ENCODE measurements at places on chromosomes 16 and 17. TPM values are rescaled to one million over a fixed set of nuclear protein-coding genes. Genes with fewer than 3 reads are reported as not detected.

- DNase-seq, result no peak
These were observed 47.9 kb downstream of the COPRS start for GRCh38 chr17:31811101-31811500.

DNA sequence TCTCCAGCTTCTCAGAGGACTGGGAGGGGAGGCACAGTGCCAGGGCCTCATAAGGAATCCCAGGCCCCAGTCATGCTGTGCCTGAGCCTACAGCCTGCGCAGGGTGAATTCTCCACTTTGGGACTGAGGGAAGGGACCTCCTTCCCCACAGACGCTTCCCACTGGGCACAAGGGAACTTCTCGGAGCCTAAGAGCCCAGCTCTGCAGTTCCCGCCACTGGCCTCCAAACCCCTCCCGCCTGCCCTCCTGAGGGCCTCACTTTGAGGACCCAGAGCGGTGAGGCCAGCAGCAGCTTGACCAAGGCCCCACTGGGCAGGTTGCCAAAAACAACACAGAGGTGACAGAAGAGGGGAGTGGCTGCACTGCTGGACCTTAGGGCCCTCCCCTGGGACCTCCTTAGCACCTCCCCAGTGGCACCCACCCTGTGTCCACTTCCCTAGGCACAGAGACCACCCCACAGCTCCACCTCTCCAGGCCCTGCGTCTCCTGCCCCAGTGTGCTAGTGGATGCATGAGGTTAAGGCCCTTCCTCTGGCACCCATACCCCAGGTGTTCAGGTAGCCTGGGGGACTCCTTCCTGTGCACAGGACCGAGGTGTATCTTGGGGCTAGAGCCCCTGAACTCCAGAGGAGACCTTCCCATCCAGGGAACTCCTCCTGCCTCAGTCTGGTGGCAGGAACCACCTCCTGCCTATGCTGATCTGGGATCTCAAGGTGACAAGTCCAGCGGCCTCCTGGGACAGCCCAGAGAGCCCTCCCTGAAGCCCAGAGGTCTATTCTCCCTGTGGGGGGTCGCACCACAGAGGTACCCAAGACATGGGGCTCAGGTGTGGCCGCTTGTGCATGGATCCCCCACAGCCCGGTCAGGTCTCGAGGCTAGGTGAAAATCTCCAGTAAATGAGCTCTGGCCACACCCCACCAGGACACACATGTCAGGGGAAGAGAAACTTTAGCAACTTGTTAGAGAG lies 3.4 kb downstream of the CASKIN2 start:
- no peak for DNase-seq

- DNase-seq, result no peak
These were observed 15.3 kb downstream of the VPS53 start for GRCh38 chr17:699345-699744.

- DNase-seq, result no peak
These were observed 30.6 kb downstream of the ABCA9 start for GRCh38 chr17:69030169-69030568.

GRCh38 chr17:57110579-57111325 lies 25.7 kb downstream of the AKAP1 start:
- DNase-seq, result no peak

DNA sequence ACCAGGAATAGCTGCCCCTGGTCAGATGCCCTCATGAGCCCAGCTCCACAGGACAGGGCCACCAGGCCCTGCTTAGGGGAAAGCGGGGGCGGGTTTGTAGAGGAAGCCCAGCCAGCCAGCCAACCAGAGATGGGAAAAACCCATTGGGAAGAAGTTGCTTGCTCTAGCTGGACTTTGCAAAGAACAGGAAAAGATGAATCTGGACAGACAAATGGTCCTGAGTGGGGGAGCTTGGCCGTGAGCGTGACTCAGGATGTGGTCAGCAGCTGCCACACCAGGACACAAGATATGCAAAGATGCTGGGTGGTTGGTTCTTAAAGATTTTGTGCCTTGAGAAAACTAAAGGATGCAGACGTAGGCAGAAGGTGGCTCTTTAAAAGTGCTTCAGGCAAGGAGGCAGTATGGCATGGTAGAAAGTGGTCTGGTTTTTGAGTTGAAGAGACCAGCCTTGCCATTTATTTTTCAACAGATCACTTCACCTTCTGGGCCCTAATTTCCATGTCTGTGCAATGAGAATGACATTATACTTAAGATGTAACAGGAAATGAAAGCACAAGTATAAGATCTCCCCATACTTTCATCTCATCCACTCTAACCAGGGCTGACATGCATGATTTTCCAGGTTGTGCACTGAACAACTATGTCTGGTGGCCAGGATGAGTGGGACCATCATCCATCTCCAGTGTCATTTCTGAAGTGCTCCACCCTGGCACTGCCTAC lies 27.8 kb upstream of the HEATR6 start:
- DNase-seq, result no peak

- no peak for DNase-seq
These were observed 204.9 kb downstream of the LGALS9B start for GRCh38 chr17:20262226-20263114.

Gene BHLHA9
- not detected for total RNA-seq
